GM23248 (cell line): ENCODE measurements at places on chromosomes 12 and 14. TPM values are rescaled to one million over a fixed set of nuclear protein-coding genes. Genes with fewer than 3 reads are reported as not detected.

DNA sequence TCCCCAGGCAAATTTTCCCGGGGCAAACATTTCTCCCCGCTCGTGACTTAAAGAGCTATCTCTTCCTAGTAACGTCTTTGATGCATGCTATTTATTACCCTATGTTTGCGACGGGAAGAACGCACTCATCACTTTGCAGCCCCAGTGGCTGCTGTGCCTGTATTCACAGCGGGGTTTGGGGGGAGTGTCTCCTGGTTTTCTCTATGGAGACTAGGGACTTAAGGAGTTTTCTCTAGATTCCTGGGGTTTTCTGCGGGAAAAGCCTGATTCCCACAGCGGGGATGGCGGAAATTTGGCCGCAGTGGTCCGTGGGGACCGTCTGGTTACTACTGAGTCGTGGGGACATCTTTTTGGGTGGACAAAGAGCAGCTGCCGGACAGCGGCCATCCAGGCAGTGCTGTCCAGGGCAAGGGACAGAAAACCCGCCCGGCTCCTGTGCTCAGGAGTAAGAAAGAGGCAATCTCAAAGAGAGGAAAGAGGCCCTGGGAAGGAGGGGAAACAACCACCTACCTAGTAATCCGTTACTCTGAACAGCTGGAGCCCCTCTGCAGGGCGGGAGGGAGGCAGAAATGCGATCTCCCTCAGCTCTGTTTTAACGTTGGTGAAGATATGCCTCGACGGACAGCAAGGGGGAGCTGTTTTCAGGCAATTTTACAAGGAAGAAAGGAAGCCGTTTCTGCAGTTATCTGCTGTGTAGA is 771 bp upstream of the AVPR1A start:
- H3K4me1 ChIP-seq = no peaks in the 10 kb centered on the region

GRCh38 chr12:2495417-2496112 is 299.2 kb upstream of the FKBP4 start:
- no peaks in the 10 kb centered on the region for H3K4me1 ChIP-seq
- H3K4me3 ChIP-seq = no peak overlapping the region
- H3K36me3 ChIP-seq = peaks cover 12% of the 10 kb centered on the region; the same call in 1 of the 2 replicates
- DNase-seq = no peak

GALC gene
- total RNA-seq = 20.9 and 24.0 TPM in 2 replicates

GRCh38 chr12:40681148-40681547 is 11.1 kb upstream of the CNTN1 start:
- no peak for DNase-seq
- H3K4me1 ChIP-seq = no peaks in the 10 kb centered on the region
- no peaks in the 10 kb centered on the region for H3K27me3 ChIP-seq
- no peaks in the 10 kb centered on the region for H3K36me3 ChIP-seq
- H3K27ac ChIP-seq = no peak overlapping the region
- no peak overlapping the region for H3K4me3 ChIP-seq

DNA sequence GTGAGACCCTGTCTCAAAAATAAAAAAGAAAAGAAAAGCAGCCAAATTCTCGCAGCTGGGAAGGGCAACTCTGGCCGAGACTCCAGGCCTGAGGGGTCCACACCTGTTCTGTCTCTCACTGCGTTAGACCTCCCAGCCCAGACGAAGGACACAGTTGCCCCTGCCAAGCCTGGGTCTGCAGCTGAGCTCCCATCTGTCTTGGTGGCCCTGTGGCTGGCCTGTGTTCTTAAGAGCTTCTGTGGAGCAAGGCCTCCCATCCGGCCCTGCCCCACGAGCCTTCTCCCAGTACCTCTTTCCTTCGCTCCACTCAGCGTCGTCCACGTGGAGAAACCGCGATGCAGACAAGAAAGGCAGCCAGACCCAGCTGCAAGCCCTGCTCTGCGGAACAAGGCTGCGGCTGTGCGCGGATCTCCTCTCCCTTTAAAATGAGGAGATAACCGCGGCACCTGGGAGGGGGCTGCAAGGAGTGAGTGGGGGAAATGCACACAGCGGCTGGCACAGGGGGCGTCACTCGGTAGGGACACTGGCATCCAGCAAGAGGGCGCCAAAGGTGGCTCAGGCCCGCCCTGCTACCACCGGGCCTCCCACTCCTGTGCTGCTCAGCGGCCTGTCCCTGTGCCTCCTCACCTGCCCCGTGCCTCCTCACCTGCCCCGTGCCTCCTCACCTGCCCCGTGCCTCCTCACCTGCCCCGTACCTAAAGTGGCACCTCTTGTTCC is 42.4 kb downstream of the LRRC74A start:
- no peak overlapping the region for H3K4me3 ChIP-seq
- no peak for DNase-seq
- H3K27me3 ChIP-seq = peaks cover 5% of the 10 kb centered on the region
- H3K4me1 ChIP-seq = no peaks in the 10 kb centered on the region
- H3K27ac ChIP-seq = no peak overlapping the region

CNOT2 gene
- total RNA-seq = 72.0 and 74.3 TPM in 2 replicates

DNA sequence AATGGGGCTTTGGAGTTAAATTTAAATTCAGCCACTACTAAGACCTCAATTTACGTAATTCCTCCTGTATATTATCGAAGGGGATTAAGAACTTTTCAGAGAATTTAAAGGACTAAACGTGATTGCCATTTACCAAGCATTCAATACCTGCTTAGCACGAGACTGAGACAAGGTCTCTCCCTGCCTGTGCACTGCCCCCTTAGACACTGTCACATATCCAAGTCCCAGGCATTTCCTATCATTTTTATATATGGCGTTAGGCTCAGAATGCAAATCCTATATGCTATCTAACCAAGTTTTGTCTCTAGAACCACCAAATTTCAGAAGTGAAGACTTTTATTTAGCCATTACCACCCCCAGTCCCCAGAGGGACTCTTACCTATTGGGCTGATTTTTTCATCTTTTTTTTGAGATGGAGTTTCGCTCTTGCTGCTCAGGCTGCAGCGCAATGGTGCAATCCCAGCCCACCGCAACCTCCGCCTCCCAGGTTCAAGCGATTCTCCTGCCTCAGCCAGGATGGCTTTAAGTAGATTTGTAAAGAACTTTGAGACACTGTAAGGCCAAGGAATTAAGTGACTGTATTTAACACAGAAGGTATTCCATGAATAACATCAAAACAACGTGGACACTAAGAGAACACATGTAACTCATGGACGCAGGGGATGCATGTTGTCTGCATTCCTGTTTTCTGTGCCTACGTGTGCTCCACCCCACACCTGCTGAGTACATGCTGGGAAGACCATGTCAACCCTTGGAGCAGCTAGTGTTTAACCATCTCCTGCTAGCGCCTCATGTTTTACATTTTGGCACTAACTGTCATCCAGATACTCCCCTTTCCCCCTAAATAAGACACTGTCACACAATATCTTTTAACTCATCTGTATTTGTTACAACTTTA is 6.4 kb downstream of the HSP90AA1 start:
- H3K4me1 ChIP-seq = peaks cover 24% of the 10 kb centered on the region
- no peaks in the 10 kb centered on the region for H3K27me3 ChIP-seq
- H3K4me3 ChIP-seq = no peak overlapping the region
- H3K36me3 ChIP-seq = peaks cover 66% of the 10 kb centered on the region
- H3K27ac ChIP-seq = no peak overlapping the region
- no peak for DNase-seq

OR6C70 gene
- not detected in 2 replicates for total RNA-seq

GRCh38 chr12:89571491-89572195 is 45.8 kb upstream of the POC1B start:
- peak overlapping the region; percentile 53 for H3K27ac ChIP-seq
- H3K4me3 ChIP-seq = peak overlapping the region; percentile 12; the same call in 1 of the 2 replicates
- no peaks in the 10 kb centered on the region for H3K36me3 ChIP-seq

GRCh38 chr12:18284386-18284785 is 23.1 kb downstream of the PIK3C2G start:
- no peaks in the 10 kb centered on the region for H3K27me3 ChIP-seq
- H3K4me1 ChIP-seq = peaks cover 10% of the 10 kb centered on the region; the same call in 1 of the 2 replicates
- no peak overlapping the region for H3K27ac ChIP-seq
- DNase-seq = no peak
- H3K4me3 ChIP-seq = no peak overlapping the region

- H3K27me3 ChIP-seq = peaks cover 53% of the 10 kb centered on the region
- no peaks in the 10 kb centered on the region for H3K36me3 ChIP-seq
- H3K4me1 ChIP-seq = no peaks in the 10 kb centered on the region
- no peak for DNase-seq
Measured at GRCh38 chr14:51118993-51119392, 24.1 kb upstream of the TRIM9 start.

TCL1B gene
- not detected in 2 replicates for total RNA-seq

- H3K27me3 ChIP-seq = peaks cover 5% of the 10 kb centered on the region
- no peak overlapping the region for H3K27ac ChIP-seq
- H3K4me1 ChIP-seq = no peaks in the 10 kb centered on the region
Measured at GRCh38 chr14:54137614-54137961, 181.0 kb upstream of the BMP4 start.

GRCh38 chr12:93425736-93426411 is 15.9 kb downstream of the UBE2N start:
- no peaks in the 10 kb centered on the region for H3K27me3 ChIP-seq
- H3K27ac ChIP-seq = no peak overlapping the region
- no peaks in the 10 kb centered on the region for H3K36me3 ChIP-seq
- no peak for DNase-seq

INSM2 gene
- total RNA-seq = not detected in 2 replicates

DNA sequence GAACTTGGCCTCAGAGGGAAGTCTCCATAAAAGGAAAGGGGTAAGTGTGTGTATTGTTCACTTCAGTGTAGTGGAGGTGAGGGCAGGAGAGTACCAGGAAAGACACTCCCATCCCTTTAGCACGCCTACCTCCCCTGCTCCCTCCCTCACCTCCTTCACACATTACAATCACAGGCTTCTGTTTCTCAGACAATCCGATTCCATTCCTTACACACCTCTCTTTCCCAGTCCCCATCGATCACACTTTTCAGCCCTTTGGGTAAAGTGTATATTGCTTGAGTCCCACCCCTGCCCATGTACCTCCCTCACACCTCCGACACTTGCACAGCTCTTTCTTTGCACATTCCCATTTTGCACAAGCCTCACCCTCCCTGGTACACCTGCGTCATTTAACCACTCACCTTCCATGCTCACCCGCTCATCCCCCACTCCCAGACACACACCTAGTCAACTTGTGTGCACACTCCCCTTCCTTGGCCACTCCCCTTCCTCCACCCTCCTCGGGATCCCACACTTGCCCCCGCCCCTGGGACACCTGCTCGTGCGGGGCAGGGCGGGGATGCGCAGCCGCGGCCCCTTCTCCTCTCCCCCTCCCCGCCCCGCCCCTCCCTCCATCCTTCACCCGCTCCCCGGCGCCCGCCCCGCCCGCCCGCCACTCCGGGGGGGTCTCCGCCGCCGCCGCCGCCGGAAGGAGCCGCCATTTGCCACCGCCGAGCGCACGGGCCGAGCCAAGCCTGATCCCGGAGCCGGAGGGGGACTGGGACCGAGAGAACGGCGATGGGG is at the start of gene MARCHF9:
Gene MARCHF9, plus strand, starts transcription at position 693 of the 783 bp plus-strand sequence. CDS start 426 bp downstream, outside the sequence.
- peaks cover 4% of the 10 kb centered on the region; the same call in 1 of the 2 replicates for H3K4me1 ChIP-seq
- DNase-seq = no peak
- peak within 1 kb of the TSS; percentile 36 for H3K4me3 ChIP-seq
- H3K27ac ChIP-seq = no peak within 1 kb of the TSS
- H3K27me3 ChIP-seq = peaks cover 22% of the 10 kb centered on the region

DNA sequence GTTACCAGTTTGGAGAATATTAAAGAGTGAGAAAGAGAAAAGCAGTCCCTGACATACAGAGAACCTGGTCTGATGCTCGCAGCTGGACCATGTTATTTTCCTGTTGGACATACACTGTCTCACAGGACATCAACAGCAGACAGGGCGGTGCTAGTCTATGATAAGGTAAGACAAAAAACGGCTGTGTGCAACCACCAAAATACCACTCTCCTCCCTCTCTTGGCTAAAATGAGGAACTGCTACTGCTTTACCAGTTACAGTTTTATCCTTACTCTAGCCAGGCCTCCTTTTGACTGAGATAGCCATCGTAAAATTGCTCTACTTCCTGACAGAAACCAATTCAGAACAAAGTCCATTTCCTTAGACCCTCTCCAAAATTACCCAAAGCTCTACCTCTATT is 47.0 kb upstream of the ERGIC2 start:
- H3K4me1 ChIP-seq = no peaks in the 10 kb centered on the region
- no peak overlapping the region for H3K4me3 ChIP-seq
- no peak overlapping the region for H3K27ac ChIP-seq
- H3K36me3 ChIP-seq = no peaks in the 10 kb centered on the region

DNA sequence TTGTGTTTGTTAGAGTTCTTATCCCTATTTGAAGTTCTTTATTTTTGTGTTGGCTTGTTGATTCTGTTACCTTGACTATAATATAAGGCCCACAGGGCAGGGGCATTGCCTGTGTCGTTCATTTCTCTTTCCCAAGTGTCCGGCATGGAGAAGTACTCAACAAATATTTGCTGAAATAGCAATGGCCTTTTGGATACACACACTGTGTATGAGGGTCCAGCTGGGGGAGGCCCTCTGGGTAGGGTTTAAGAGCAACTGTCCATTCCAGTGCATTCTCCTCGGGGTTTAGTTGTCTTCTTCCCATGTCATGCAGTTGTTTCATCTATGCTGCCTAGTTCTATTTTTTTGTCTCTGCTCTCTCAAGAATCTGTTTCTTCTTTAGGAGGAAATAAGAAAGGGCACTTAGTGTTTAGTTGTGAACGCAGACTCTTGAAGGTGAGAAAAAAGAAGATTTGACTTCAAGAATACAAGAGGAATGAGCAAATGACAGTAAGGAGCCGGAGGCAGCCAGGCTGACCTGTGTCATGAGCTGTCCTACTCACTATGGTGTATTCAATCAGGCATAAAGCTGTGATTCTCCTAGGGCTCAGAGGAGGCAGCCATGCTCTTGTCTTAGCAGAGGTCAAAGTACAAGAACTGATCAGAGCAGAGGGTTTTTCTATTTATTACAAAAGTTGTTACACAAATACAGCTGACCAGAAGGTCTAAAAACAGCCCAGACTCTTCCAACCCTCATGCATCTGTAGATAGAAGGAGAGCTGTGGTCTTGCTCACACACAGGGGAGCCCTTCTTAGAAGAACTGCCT is 10.2 kb downstream of the ERG28 start:
- no peak for DNase-seq
- no peaks in the 10 kb centered on the region for H3K27me3 ChIP-seq
- H3K27ac ChIP-seq = no peak overlapping the region
- H3K36me3 ChIP-seq = peaks cover 5% of the 10 kb centered on the region; the same call in 1 of the 2 replicates
- H3K4me1 ChIP-seq = peaks cover 26% of the 10 kb centered on the region
- no peak overlapping the region for H3K4me3 ChIP-seq

MSI1 gene
- total RNA-seq = not detected in 2 replicates

GRCh38 chr14:56092763-56093162 is 25.4 kb upstream of the PELI2 start:
- H3K4me3 ChIP-seq = no peak overlapping the region
- no peaks in the 10 kb centered on the region for H3K4me1 ChIP-seq
- DNase-seq = no peak
- no peaks in the 10 kb centered on the region for H3K36me3 ChIP-seq
